NCI-H1694 treated with DMSO at 0.1 percent for 48 hours (cell line): ENCODE measurements at places on chromosomes 2 and 18.

- no peak for DNase-seq
Observed at GRCh38 chr2:121768143-121768755, 12.8 kb downstream of the TSN start.

DNA sequence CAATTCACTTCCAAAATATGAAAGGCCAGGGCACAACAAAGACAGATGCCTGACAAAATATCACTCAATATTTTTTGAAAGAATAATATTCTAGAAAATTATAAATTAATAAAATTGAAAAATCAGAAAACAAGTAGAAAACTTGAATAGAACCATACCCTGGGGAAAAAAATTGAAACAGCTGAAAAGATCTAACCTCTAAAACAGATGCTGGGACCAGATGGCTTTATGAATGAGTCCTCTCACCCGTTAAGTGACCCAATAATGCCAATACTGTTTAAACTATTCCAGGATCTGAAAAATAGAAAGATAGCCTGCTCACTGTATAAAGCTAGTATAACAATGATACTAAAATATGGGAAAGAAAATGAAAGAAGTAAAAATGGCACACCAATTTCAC is 322.3 kb upstream of the VWC2L start:
- peak; percentile 89 for DNase-seq

- peak; percentile 40 for DNase-seq
Observed at GRCh38 chr2:136206613-136207012, 88.7 kb upstream of the CXCR4 start.

GRCh38 chr18:49841236-49842217 is 28.2 kb upstream of the ACAA2 start:
- DNase-seq, result no peak

GRCh38 chr2:232104076-232104646 is 142.6 kb downstream of the DIS3L2 start:
- DNase-seq, result no peak

DNA sequence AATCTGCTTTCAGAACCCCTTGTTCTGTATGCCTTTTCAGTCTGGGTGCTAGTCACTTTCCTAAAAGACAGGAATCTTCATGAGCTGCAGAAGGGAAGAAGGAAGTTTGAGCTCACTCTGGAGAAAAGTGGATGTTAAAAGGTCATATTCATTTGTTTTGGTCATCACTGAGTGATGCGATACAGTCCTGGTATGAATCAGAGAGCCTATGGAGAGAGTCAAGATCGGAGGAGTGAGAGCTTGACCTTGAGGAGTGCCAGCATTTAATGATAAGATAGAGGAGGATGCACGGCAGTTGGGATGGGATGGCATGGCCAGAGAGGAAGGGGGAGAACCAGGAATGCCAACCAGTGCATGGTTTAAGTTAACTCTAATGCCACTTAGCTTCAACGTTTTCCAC is 19.6 kb downstream of the USP39 start:
- no peak for DNase-seq

- no peak for DNase-seq
Observed at GRCh38 chr2:43419876-43420275, 176.0 kb downstream of the THADA start.

GRCh38 chr2:152781175-152781574 is 62.8 kb downstream of the ARL6IP6 start:
- DNase-seq, result peak; percentile 60

GRCh38 chr18:73551211-73551610 is 596.4 kb downstream of the FBXO15 start:
- peak; percentile 39 for DNase-seq

- no peak for DNase-seq
Observed at GRCh38 chr18:9905401-9905922, 8.4 kb upstream of the VAPA start.

GRCh38 chr2:141386168-141386567 is 744.6 kb downstream of the LRP1B start:
- DNase-seq, result no peak

GRCh38 chr2:74544634-74545033 is 9.1 kb downstream of the LOXL3 start:
- DNase-seq, result no peak

DNA sequence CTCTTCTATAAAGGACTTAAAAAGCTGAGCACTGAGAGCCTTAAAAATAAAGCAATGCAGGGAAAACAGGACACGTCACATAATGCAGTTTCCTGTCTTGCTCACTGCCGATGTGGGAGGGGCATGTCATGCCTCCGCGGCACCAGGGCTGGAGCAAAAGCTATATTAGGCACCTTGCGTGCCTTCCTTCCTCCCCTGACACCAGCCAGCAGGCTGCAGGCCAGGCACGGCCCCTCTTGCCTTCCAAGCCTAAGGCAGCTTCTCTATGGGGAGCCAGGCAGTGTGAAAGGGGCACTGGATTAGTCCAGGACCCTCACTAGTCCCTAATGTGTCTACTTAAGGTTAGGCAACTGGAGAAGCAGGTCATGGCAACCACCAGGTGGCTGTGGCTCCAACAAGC is 26.3 kb downstream of the MRPL35 start:
- no peak for DNase-seq

GRCh38 chr18:59232309-59233016 is 12.5 kb downstream of the GRP start:
- no peak for DNase-seq

GRCh38 chr18:12645751-12646203 is 12.1 kb downstream of the SPIRE1 start:
- DNase-seq, result no peak

GRCh38 chr2:227163485-227163997 is 464 bp downstream of the COL4A4 start:
- DNase-seq, result no peak

DNA sequence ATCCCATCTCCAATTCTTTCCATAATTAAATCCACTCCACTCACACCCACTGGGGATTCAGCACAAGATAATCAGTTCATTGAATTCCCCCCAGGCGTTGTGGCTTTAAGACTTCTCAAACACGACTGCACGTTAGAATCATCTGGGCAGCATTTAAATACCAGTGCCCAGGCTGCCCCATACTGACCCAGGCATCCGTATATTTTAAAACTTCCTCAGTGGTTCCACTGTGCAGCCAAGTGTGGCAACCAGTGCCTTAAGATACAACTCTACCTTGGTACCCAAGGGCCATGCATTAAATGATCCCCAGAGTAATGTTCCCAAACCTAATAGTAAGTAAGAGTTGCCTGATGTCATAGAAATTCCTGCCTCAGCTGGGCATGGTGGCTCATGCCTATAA is 54.3 kb upstream of the BZW1 start:
- no peak for DNase-seq

GRCh38 chr18:11336241-11336640 is 186.9 kb upstream of the PIEZO2 start:
- no peak for DNase-seq

DNA sequence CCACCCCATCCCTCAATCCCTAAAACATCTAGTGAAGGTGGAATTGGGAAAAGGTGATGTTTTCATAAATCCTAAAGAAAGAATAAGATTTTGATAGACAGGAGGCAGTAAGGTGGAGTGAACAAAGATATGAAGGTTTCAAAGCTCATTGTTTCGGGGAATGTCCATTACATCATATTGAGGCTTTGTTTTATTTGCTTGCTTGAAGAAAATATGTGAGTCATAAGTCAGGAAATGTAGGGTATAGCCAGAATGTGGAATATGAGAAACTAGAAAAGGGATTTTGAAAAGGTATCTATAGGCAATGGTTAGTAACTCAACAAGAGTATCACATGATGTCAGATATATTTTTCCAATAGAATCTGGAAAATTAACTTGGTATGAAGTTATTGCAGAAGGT is 1178.5 kb upstream of the ACVR2A start:
- DNase-seq, result no peak

- peak; percentile 23 for DNase-seq
Observed at GRCh38 chr18:5851998-5852397, 43.3 kb downstream of the TMEM200C start.

- DNase-seq, result no peak
Observed at GRCh38 chr18:44725300-44726058, 44.8 kb downstream of the SETBP1 start.

DNA sequence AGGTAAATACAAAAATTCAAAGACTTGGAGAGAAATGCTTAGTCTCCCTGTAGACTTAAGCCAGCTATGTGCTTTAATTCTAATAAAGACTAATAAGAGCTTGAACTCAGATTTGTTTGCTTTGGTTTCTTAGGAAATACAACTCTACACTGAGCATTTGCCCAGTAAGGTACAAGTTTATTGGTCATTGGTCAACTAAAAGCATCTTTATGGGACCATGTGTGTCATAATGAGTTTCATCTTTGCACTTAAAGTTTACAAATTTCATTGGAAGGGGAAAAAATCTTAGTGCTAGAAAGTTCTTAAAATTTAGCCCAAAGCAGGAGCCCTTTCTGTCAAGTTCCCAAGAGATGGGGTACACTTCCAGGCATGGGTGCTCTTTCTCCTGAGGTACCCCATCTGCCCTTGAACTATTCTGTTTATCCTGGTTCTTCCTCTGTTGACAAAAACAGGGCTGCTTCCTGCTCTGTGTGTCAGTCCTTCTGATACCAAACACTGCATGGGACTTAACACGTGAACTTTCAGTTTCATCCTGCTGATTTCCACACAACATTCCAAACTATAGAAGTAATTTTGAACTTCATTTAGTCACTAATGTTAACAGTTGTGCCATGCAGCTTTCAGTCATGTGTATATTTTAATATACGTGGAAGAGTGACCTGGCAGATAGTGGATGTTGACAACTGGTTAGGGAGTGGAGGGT is 200.2 kb downstream of the TPGS2 start:
- peak; percentile 23 for DNase-seq

GRCh38 chr2:200976710-200977109 is 13.2 kb upstream of the ORC2 start:
- no peak for DNase-seq

DNA sequence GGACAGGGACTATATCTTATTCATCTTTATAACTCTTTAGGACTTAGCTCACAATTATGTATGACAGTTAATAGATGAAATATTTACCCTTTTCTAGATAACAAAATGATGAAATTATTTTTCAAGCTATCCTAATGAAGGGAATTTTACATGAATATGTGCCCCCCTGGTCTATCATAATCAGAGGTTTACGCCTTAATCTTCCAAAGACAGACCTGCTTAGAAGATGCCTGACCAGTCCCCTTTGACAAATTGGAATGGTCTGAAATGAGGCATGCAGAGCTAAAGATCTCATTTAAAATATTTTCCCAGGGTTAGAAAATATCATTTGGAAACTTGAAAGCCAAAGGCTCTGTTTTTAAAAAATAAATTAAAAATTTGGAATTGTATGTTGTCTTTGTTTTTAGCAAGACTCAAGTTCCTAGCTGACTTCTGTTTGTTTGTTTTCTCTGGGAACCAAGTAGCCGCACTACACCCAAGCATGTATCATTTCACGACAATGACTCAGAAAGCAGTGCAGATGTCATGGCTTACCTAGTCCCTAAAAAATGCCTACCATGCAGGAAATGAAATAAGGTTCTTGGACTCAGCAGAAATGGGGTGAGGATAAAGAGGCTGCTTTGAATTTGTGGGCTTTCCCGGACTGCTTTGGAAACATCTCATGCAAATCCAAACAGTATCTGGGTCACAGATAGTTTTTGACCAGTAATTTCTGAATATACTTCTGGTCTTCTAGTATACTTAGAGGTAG is 162.1 kb downstream of the ZEB2 start:
- DNase-seq, result no peak

DNA sequence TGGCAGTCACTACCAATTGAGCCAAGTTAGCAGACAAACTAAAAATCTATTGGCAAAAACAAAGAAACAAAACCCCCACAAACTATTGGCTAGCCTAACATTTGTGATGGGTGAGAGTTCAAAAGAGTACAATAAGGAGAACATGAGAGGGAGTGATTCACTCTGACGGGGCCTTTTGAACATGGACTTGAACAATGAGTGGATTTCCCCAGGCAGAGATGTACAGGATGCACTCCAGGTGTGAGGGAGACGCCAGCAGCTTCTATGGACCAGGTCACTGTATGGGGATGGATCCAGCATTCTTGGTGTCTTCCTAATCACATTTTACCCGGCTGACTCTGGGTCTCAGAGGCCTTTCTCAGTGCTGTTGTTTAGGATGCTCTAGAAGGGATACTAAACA is 167.5 kb upstream of the SMAD2 start:
- no peak for DNase-seq

DNA sequence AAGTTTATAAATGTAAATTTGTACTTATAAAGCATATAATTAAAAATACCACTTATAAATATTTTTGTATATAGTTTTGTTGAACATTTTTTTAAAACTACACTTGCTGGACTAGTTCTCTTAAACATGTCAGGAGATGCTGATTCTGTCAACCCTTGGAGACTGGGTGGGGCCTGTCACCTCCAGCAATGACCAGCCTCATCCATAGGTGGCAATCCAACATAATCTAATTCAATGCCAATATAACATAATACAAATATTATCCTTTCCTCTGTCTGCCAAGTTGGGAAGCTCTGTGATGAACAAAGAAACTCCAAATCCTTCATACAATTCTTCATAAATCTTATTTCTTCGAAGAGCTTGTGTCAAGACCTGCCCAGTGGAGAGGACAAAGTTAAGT is 140.4 kb downstream of the RBMS1 start:
- no peak for DNase-seq

GRCh38 chr2:120884472-120885290 is 149.0 kb downstream of the GLI2 start:
- DNase-seq, result no peak

- no peak for DNase-seq
Observed at GRCh38 chr2:9519250-9519649, 36.4 kb downstream of the ADAM17 start.

- DNase-seq, result no peak
Observed at GRCh38 chr2:135863233-135863632, 13.0 kb downstream of the MCM6 start.

DNA sequence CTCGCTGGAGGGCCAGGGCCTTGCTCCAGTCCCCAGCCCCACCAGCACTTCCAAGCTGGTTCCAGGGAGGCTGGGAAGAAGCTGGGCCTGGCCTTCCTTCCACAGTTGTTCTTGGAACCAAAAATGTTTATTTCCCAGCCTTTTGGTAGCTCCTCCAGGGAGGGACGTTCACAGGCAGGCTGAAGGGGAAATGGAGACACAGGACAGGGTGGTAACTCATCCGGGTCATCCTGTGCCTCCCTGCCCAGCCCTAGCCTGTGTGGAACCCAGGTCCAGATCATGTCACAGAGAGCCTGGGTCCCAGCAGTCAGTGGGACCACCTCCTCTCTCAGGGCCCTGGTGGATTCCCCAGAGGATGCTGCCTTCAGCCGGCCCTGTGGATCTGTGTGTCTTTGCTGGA is 12.5 kb upstream of the ARMC9 start:
- DNase-seq, result no peak
